ENCODE measurements at places on chromosomes 3 and 15.
A peak's percentile ranks its signal among the peaks of the same experiment; 100 is the strongest.

GRCh38 chr3:72418856-72419255, 429.4 kb downstream of the SHQ1 start:
- no peak for DNase-seq

DNA sequence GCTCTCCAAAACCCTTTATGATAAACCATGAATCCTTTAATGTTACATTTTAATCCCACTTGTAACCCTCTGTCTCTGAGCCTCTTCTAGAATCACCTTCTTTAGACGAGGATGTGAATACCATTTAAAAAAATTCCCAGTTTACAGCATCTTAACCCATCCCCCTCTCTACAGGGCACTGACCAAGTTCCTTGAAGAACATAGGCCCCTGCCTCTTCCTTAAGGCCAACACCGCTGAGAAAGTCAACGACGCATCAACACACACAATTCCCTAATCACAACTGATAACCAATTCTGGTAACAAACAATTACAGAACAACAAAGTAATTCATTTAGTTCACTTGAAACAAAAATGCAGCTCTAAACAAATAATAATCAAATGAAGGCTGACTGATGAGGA, 130.3 kb downstream of the DLG1 start:
- DNase-seq, result no peak

GRCh38 chr3:37310666-37311050, 136.3 kb upstream of the LRRFIP2 start:
- no peak for DNase-seq

DNA sequence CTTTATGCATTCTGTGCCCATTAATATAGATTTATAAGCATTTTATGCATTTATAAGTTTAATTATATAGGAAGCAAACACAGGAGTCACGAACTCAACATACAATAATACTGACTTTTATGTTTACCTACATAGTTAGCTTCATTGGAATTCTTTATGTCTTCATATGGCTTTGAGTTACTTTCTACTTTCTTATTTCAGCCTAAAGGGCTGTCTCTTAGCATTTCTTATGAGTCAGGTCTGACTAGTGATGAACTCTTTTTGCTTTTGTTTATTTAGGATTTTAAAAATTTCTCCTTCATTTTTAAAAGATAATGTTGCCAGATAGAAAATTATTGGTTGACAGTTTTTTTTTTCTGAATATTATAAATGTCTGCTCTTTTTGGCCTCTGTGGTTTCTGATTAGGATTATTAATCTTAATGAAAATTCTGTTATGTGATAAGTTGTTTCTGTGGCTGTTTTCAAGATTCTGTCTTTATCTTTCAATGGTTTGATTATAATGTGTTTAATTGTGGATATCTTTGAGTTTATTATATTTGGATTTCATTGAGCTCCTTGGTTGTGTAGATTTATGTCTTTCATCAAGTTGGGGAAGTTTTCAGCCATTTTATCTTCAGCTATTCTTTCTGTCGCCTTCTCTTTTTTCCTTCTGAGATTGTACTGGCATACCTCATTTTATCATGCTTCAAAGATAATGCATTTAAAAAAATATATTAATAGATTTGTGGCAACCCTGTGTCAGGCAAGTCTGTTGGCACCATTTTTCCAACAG, 54.3 kb downstream of the ATP2C1 start:
- DNase-seq, result no peak

GRCh38 chr15:70831094-70831911, 22.7 kb downstream of the LARP6 start:
- DNase-seq, result no peak

DNA sequence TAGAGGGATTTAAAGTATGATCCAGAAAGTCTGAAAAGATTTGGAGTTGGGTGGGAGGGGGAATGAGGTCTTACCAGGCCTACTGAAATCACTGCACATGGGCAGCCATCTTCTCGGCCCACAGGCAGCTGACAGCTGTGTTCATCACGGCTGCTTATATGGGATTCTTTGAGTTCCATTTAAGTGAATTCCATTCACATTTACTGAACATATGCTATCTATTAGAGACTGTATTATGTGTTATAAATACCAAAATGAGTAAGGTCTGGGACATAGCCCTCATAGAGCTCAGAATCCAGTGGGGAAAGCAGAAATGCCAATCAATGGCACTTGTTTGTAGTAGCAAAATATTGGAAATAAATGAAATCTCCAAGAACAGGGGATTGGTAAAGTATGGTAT, 91.1 kb downstream of the TRIM42 start:
- DNase-seq, result no peak

GRCh38 chr15:49187549-49188245, 17.6 kb downstream of the GALK2 start:
- no peak for DNase-seq

- DNase-seq, result no peak
Observed at GRCh38 chr3:68740087-68740486, 192.3 kb downstream of the TAFA4 start.

- DNase-seq, result no peak
Observed at GRCh38 chr3:11612515-11613188, 31.1 kb downstream of the VGLL4 start.

DNA sequence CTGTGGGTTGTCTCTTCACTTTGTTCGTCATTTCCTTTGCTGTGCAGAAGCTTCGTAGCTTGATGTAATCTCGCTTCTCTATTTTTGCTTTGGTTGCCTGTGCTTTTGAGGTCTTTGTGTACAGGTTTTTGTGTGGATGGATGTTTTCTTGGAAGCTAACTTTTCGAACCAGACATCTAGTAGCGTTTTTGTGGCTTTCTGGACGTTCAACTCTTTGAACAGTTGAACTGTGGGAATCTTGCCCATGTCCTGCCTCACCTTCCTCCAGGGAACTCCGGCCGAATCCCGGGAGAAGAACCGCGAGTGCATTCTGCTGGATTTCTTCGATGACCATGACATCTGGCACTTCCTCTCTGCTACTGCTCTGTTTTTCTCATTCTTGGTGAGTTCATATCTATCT, 70.6 kb downstream of the USF3 start:
- no peak for DNase-seq

DNA sequence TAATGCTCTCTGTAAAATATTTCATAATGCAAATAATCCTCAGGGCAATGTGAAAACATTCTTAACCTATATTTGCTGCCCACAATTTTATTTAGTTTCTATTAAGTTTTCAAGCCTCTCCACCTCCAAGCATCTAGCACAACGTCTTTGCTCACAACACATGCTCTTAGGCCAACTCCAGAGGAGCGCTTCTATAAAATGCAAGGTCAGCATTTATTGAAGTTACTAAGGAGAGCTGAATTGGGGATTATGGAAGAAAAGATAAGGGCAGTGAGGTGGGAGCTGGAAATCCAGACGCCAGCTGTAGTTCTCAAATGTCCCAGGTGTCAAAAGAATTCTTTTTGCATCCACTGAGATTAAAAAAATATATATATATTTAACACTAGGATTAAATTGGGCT, 996 bp downstream of the RABL3 start:
- no peak for DNase-seq

- no peak for DNase-seq
Observed at GRCh38 chr3:56837196-56837955, 35.6 kb upstream of the ARHGEF3 start.

DNA sequence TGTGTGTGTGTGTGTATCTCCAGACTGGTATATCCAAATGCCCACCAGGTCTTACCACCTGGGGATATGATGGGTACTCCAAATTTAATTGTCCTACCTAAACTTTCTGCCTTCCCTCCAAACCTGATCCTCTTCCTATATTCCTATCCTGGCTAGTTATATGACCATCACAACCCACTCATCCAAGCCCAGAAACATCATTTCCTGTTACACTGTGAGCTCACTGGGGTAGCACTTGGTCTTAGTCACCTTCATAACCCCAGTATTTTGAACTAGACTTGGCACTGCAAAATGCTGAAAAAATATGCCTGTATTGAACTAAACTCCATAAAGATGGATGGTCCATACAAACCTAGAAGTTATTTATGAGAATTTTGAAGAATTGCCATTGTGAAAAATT, 178.8 kb upstream of the EIF1B start:
- DNase-seq, result no peak

DNA sequence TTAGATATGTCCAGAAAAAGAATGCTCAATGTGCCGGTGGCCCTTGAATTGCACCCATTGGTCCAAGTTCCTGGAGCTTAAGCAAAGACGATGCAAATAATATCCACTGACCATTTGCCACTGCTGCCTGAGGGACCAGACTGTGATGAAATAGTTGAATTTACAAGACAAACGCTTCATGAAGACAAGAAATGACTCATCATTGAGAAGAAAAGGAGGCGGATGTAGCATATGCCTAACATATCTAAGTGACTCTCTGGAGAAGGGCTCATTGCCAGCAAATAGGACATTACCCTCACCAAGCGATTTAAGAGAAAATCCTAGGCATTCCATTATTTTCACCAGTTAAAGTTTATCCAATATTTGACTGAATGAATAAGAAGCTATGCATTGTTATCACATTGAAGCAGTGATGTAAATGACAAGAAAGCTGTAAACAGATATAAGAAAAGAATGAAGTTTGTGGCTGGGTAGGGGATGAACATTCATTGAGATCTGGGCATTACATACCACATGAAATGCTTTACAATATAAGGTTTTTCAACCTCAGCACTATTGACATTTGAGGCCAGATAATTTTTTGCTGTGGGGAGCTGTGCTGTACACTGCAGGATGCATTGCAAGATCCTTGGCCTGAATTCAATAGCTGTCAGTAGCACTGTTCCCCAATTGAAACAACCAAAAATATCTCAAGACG, 48.9 kb upstream of the CPNE4 start:
- no peak for DNase-seq

GRCh38 chr3:180657094-180657493, 22.2 kb downstream of the CCDC39 start:
- no peak for DNase-seq

GRCh38 chr15:67931861-67932260, 92.0 kb upstream of the RNU6-1 start:
- no peak for DNase-seq

DNA sequence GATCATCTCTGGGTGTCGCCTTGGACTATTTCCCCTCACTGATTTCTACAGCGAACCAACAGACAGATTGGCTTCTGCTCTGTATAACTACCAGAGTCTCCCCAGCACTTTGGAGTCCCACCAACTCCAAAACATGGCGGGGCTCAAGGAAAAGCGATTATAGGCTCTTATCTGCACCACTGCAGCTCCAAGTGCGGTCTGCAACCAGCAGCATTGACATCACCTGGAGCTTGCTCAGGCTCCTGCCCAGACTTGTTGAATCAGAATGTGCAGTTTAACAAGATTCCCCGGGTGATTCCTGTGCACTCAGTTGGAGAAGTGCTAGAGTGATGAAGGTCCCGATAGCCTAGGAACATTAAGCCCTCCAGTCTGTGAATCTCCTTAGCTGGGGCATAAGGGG, 9.0 kb downstream of the CCK start:
- no peak for DNase-seq

- DNase-seq, result no peak
Observed at GRCh38 chr15:83565553-83566159, 88.3 kb upstream of the ADAMTSL3 start.

GRCh38 chr3:193229851-193230420, 11.1 kb upstream of the PLAAT1 start:
- DNase-seq, result no peak

- no peak for DNase-seq
Observed at GRCh38 chr3:197019021-197019420, 10.6 kb downstream of the MELTF start.

DNA sequence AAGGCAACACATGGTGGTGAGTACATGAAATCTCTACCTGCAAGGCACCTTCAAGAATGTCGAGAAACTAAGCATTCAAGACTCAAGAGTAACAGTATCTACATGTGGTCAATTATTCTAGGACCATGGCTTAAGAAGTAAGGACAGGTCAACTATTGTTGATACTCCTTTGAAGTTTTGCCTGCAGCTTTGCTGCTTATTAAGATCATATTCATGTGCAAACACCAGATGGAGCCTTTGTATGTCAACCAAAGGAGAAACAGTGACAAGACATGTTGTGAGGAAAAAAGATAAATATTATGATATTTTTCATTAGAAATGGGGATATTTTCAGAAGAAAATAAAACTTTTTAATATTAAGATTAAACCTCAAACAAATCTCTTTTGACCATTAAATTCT, 52.3 kb upstream of the FGF7 start:
- no peak for DNase-seq

DNA sequence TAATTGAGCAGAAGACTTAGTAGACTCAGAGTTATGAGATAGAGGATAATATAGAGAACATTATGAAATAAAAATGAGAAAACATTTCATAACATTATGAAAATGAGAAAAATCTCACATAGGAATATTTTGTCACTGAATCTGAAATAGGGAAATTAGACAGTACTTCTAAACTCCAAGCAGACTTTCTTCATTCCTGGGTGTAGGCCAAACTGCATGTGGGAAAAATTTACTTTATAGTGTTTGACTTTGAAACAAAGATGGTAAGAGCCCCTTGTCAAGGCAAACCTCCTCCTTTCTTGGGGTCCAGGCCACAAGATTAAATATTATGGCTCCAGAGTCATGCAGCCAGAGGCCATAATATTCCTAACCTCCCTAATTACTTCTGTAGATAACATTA, 6.7 kb upstream of the OR5H14 start:
- DNase-seq, result no peak

DNA sequence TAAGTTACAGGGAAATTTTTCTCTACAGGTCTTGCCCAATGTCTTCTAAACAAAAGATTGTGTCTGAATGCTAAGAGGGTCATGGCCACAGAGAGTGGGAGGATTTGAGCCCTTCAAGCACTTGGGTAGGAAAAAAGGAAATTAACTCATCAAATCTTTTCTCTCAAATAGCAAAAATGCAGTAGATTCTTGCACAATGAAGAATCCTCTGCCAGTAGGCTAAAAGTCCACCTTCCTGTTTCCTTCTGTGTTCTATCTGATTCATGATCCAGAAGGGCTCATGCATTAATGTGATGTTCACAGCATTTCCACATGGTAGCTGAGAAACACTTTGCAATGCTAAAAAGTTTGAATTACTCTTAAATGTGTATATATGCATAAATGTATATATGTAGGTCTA, 177.1 kb downstream of the CD47 start:
- DNase-seq, result no peak

DNA sequence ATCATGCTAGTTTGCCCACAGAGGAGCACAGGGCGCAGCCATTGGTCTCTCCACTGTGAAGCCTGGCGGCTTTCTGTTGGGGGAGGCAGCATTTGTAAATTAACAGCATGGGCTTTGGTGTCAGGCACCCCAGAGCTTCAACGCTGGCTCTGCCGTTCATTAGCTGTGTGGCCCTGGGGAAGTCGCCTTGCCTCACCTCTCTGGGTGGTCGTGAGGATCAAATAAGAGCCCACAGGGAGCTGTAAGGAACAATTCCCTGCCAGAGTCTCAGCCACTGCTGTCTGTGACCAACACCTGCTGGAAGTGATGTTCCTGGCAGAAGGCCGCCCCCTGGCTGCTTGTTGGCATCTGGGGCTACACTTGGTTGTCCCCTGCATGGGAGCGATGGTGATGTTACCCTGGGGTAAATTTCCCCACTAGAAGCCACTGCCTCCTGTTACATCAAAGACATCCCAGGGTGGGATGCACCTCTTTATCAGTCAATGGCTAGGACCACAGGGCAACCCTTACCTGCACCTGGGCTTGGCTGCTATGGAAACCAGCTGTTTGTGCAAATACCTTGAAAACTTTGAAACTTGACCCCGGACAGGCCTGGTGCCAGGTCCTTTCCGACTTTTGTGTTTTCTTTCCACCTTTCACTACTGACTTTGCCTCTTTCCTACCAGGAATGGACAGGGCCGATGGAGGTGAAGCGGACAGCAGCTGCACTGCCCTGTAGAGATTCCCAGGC, 36.9 kb downstream of the DNASE1L3 start:
- DNase-seq, result peak; percentile 44

All from CD4-positive, alpha-beta T cell treated with Interleukin-4 for 1 hour (primary cell).